ENCODE measurements at places on chromosomes 7 and 10.
A peak's percentile ranks its signal among the peaks of the same experiment; 100 is the strongest.

GRCh38 chr10:83750604-83751003 is 388.7 kb upstream of the GHITM start:
- no peak for DNase-seq

DNA sequence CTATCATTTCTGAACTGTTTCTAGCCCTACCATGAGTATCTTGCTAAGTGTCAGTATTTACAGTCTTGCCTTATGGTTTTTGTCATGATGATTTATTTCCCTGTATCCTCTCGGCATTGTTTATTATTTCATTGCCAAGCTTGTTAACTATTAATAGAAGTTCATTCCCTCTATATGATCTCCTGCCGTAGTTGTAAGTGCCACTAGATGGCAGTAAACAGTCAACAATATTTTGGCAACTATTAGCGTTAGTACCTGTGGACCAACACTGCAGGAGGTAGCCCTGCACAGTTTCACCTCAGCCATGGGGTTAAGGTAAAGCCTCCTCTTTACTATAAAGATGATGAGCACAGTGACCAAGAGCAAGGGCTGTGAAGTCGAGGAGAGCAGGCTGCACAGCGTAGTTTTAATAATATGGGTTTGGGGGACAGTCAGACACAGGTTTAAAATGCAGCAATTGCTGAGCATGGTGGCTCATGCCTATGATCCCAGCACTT is 26.1 kb upstream of the CCNJ start:
- peak; percentile 69 for DNase-seq

DNA sequence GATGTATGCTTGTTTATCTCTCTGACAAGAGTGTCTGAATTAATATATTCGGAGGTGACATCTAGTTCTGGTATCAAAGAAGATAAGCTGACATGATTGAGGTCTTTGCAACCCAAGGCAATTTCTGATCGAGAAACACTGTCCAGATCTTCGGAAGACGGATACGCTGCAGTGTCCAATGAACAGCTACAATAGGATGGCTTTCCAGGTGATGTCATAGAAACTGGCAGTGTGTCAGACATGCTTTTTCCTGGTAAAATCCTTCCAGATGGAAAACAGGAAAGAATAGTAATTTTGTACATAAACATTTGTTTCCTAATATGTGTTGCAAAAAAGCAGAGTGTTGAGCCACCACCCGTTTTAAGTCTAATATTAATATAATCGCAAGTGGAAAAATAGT is 33.4 kb downstream of the VWDE start:
- DNase-seq, result no peak

GRCh38 chr10:90389876-90390275 is 468.0 kb downstream of the HTR7 start:
- DNase-seq, result no peak

DNA sequence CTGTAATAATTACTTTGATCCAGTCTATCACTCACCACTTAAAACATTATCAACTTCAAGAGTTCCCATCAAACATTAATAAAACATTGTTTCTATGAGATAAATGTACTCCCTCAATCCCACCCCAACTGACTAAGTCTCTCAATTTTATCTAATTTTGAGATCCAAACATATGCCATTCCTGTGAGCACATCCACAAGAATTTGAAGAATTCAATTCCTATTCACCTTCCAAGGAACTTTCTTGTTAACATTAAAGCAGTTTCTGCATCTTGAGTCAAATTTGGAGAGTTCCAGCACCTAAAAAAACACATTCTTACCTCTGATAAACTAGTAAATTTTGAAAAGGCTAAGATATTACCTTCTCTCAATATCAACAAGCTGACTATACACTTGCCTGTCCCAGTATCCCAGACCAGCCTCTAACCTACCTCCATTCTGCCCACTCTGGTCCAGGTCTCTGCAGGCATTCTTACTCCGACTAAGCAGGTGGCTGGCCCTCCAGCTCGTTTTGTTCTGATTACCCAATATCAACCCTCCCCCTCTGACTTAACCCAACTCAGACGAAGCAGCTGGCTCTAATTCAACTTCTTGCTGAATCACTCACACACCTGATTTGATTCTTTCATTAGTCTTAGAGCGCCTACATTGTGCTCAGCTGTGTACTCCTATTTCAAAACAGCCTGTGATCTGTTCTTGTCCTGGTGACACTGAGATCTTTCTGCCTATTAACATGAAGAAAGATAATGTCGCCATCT is 275.2 kb downstream of the IPMK start:
- DNase-seq, result no peak

All from A549 (cell line).